ENCODE measurements at places on chromosomes 13 and 19.

- DNase-seq, result no peak
Observed at GRCh38 chr19:35026418-35026817, 3.9 kb upstream of the SCN1B start.

DNA sequence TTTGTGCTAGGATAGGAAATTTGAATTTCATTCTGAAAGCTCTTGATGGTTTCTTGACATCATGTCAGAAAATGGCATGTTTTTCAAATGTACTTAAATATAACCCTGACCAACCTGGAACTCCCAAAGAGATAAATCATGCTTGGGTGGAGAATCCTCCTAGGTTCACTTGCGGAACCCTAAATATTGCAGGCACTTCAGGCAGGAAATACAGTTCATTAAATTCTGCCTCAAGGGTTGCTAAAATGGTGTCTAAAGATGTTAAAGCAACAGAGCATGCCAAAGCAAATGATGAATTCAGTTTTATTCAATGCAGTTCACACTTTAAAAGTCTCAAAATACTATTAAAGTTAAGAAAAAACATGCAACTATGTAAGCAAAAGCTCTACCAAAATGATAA lies 415.9 kb downstream of the SLITRK6 start:
- no peak for DNase-seq

GRCh38 chr19:55537741-55538111 lies 793 bp upstream of the SBK2 start:
- peak; percentile 72 for DNase-seq

DNA sequence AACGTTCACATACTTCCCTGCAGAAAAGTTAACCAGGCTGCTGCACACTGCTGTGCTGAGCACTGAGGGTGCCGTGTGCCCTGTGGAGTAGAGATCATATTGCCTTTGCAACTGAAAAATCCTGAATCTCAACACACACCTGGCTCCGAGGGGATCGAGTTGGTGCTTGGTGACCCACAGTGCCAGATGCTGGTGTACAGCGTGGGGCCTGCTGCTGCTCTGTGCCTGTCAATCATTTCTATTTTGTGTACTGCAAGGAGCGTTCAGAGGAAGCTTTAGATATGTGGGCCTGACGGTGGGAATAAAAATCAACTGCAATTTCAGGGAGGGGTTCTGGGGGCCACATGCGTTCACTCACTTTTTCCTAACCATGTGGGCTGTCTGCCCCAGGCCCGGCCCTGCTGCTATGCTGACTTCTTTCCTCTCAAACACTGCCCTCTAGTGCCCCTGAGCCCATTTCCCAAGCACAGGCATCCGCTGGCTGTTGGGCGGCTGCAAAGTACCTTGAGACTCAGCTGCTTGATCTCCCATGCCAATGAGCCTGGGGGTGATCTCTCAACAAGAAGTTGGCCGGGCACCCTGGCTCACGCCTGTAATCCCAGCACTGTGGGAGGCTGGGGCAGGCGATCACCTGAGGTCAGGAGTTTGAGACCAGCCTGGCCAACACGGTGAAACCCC lies 9.7 kb upstream of the LENG8 start:
- DNase-seq, result no peak

DNA sequence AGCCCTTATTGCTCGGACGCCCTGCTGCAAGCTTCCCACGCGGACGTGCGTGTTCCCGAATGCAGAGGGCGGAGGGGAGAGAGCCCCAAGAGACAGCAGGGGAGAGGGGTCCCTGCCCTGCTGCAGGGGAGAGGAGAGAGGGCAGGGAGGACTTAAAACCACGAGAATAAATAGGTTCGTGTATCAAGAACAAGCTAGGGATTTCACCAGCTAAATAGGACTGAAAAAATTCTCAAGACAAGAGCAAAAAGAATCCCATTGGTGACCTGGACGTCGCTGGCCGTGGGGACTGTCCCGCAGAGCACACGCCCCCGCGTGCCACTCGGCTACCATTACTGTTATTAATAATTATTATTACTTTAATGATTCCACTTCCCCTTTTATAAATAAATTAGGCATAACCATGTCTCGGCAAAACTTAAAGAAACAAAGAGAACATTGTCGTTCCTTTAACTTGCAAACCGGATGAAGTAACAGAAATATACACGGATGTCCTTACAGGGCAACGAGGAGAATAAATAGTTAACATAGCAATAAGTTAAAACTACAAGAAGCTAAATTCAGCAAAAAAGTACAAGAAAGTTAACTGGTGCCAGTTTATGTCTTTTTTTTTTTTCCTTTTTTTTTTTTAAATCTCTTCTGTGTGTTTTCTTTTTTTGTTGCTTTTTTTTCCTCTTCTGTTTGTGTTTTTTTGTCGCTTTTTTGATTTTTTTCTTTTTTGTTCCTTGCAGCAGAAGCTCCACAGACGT lies 16.6 kb downstream of the PRKCSH start:
- DNase-seq, result no peak

DNA sequence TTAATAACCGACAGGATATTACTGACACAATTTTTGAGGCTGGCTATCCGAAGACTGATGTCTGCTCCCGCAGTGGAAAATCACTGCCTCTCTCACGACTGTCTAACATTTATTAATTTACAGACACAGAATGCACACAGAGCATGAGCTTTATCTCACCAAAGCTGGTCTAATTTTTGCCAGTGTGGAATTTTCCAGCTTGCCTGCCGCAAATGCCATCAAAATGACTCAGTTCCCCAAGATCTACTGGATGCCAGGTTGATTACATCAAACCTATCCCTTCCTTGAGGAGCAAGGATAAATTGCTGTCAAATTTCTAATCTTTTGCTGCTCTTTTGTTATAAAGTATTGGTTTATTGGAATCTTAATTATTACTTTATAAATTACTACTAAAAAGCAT lies 1775.1 kb upstream of the PCDH20 start:
- DNase-seq, result no peak

GRCh38 chr19:43318796-43319314 lies 34.6 kb upstream of the CD177 start:
- DNase-seq, result no peak

- no peak for DNase-seq
Observed at GRCh38 chr13:93174260-93174659, 52.3 kb upstream of the GPC6 start.

DNA sequence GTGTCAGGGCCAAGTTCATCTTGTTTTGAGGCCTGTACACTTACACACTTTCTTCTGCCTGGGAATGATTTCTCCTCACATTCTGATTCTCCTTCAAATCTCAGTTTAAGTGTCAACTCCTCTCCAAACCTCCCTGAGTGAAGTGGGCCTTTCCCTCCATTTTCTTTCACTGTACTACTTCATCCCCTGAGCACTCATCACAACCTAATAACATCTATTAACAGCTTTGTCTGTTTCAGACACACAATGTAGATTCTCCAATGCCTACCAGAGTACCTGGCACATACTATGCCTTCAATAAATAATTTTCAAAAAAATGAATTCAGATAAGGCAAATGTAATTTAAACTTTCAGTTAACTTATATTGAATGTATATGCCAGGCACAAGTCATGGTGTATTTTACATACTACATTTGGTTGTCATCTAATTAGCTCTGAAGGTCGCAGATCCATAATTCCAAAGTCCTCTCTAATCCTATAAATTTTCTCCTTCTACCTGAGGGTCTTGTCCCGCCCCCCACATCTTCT lies 357 bp upstream of the COG6 start:
- no peak for DNase-seq

DNA sequence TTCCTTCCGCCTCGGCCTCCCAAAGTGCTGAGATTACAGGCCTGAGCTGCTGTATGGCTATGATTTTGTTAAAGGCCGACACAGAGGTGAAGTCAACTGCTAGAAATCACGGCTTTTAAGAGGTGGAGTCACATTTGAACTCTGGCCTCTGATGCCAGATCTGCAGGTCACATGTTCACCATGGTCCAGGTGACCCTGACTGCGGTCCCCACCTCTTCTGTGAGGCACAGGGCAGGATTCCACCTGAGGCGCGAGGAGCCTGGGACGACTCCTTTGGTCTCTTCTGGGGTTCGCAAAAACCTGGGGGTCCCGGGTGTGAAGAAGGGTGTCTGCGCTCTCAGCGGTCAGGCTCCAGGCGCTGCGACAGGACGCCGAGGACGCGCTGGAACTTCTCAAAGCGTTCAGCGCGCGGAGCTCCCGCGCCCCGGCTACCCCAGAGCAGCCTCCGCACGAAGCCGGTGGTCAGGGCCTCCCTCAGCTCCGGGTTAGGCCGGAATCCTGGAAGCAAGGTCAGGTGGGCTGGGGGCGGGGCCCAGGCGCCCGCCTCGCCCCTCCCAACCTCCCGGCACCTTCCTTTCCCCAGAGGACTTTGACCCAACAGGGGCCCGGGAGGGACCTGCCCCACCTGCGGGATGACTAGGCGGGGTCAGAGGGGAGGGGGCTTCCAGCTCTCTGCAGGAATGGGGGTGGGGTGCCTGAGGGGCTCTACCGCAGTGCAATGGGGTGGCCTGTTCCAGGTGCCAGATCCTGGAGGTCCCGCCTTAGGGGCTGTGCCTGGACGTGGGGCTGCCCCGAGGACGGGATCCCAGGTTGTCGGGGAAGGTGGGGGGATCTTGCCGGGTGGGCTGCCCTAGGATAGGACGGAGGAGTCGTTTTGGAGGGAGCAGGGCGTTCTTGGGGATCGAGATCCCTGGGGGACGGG lies 13.0 kb downstream of the TRIP10 start:
- DNase-seq, result no peak

DNA sequence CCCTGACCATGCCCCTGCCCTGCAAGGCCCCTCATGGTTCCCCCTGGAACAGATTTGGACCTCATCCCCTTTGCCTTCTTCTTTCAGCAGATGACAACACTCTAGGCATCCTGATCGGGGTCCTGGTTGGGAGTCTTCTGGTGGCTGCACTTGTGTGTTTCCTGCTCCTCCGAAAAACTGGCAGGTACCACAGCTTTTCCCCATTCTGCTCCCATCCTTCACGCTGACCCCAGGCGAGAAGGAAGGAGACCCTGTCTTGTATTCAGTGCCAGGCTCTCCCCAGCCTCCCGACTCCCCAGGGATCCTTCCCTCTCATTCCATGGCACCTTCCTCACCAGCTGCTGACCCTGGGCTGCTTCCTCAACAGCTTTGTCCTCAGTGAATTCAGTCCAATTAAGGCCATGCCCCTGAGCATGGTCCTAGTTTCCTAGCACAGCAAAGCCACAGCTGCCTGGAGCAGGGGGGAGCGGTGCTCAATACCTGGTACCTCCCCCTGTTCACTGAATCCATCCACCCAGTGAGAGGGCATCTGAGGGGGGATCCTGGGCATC lies 8.4 kb downstream of the CEACAM21 start:
- DNase-seq, result no peak

Measured in right forelimb (tissue), 1 donor.